ENCODE measurements at places on chromosomes 6 and 20. TPM values are rescaled to one million over a fixed set of nuclear protein-coding genes. Genes with fewer than 3 reads are reported as not detected.

PDE10A gene
- total RNA-seq, result not detected

SLC13A3 gene
- 0.21 TPM for total RNA-seq

RBL1 gene
- 38.3 TPM for total RNA-seq

DDR1 gene
- 9.4 TPM for total RNA-seq

SLC4A11 gene
- 0.53 TPM for total RNA-seq

OOEP gene
- 0.76 TPM for total RNA-seq

PPT2 gene
- total RNA-seq, result 18.2 TPM

DNA sequence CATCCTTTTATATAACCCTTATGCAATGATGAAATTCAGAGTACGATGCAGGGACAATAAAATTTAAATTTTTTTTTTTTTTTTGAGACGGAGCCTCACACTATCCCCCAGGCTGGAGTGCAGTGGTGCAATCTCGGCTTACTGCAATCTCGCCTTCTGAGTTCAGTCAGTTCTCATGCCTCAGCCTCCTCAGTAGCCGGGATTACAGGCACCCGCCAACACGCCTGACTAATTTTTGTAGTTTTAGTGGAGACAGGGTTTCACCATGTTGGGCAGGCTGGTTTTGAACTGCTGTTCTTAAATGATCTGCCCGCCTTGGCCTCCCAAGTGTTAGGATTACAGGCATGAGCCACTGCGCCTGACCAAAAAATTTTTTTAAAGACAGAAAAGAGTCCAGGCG is 15.2 kb downstream of the MTO1 start:
- no peak for DNase-seq

DNA sequence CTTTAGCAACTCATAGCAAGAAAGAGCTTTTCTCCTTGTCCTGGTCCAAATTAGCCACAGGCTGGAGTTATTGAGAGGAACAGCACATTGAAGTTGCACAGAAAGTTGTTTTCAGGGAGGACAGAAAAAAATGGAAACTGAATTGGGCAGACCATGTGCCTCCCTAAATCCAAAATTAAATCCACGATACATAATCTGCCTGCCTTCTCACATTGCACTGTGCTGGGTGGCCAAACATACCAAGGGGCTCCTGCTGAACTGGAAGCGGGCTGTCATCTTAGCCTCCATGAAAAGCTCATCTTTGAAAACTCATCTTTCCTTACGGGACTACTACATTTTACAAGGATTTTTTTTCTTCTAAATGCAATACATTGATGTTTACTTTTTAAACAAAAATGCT is 59.9 kb downstream of the TNFAIP3 start:
- no peak for DNase-seq

DNA sequence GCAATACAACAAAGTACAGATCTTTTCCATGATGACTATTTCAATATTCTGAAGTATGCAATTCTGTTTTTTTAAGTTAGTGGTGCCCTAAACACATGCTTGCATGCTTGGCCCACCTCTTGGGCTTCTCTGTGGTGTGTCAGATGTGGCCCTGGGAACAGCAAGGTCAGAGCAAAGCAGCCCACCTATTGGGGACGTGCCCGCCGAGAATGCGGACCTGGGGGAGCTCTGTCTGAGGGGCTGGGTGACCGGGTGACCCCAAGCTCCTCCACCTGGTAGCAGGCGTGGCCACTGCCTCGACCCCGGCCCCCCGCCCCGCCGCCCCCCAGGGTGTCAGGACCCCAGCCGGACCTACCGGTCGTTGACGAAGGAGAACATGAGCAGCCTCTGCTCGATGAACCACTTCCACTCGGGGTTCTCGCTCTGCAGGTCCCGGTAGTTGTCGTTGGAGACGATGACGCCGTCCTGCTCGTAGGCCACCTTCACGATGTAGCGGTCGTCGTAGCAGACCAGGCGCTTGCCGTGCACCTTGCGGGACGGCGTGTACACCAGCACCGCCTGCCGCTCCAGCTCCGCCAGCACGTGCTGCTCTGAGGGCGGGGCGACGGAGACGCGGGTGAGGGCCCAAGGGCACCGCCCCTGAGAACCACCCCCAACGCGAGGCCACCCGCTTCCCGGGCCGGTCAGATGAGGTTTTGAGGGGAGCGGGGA is 28.3 kb downstream of the ZC3H12D start:
- DNase-seq, result no peak

DNA sequence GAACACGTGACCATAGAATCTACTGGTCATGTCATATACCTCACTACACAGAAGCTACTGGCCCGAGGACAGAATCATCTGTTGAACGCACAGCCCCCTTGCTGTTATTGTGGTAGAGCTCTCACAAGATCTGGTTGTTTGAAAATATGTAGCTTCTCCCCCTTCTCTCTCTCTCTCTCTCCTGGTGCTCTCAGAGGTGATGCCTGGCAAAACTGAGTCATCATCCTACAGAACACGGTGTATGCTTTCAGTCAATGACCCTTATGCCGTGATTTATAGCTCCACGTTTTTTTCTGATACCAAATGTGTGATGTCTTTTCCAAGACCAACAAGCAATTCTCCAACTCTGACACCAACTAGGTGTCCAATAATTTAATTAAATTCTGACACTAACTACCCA is 13.0 kb upstream of the RBM24 start:
- no peak for DNase-seq

- DNase-seq, result no peak
Measured at GRCh38 chr6:85432554-85432953, 17.3 kb upstream of the NT5E start.

Data from activated T-cell treated with anti-CD3 and anti-CD28 coated beads, Interleukin-2, amount 50 U/mL, for 72 hours (primary cell).